ENCODE measurements at places on chromosomes 16 and 17.

- peak overlapping the region; percentile 42 for H3K27ac ChIP-seq
- peaks cover 58% of the 10 kb centered on the region for H3K36me3 ChIP-seq
- H3K4me1 ChIP-seq: peaks cover 23% of the 10 kb centered on the region
- no peak for DNase-seq
- no peaks in the 10 kb centered on the region for H3K27me3 ChIP-seq
- no peak overlapping the region for H3K4me3 ChIP-seq
These were observed 38.6 kb downstream of the SKAP1 start for GRCh38 chr17:48391444-48391843.

DNA sequence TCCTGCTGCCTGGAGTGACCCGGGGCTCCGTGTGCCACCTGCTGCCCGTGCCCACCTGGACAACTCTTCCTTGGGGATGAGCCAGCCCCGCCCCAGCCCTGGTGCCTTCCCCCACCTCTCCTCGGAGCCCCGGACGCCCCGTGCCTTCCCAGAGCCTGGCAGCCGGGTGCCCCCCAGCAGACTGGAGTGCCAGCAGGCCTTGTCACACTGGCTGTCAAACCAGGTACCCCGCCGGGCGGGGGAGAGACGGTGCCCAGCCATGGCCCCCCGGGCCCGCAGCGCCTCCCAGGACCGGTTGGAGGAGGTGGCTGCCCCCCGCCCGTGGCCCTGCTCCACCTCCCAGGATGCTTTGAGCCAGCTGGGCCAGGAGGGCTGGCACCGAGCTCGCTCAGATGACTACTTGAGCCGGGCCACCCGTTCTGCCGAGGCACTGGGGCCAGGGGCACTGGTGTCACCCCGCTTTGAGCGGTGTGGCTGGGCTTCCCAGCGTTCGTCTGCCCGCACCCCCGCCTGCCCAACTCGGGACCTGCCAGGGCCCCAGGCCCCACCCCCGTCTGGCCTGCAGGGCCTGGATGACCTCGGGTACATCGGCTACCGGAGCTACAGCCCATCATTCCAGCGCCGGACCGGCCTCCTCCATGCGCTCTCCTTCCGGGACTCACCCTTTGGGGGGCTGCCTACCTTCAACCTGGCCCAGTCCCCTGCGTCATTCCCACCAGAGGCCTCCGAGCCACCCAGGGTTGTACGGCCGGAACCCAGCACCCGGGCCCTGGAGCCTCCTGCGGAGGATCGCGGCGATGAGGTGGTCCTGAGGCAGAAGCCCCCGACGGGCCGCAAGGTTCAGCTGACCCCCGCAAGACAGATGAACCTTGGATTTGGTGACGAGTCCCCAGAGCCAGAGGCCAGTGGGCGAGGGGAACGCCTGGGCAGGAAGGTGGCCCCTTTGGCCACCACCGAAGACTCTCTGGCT is 38.4 kb downstream of the ARHGAP23 start:
- H3K4me1 ChIP-seq: no peaks in the 10 kb centered on the region
- no peaks in the 10 kb centered on the region for H3K36me3 ChIP-seq
- no peak for DNase-seq
- H3K27ac ChIP-seq: no peak overlapping the region

- H3K27ac ChIP-seq: no peak overlapping the region
- H3K4me3 ChIP-seq: no peak overlapping the region
- no peak for DNase-seq
- H3K36me3 ChIP-seq: peaks cover 32% of the 10 kb centered on the region
- H3K27me3 ChIP-seq: peaks cover 5% of the 10 kb centered on the region
- peaks cover 13% of the 10 kb centered on the region for H3K4me1 ChIP-seq
These were observed 25.1 kb downstream of the ZP2 start for GRCh38 chr16:21186326-21186691.

DNA sequence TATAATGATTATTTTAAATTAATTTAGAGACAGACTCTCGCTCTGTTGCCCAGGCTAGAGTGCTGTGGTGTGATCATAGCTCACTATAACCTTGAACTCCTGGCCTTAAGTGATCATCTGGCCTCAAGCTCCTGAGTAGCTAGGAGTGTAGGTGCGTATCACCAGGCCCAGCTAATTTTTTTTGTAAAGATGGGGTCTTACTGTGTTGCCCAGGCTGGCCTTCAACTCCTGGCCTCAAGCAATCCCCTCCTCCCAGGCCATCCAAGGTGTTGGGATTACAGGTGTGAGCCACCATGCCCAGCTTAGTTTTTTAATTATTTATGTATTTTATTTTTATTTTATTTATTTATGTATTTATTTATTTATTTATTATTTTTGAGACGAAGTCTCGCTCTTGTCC is 17.9 kb downstream of the CTCF start:
- DNase-seq: no peak
- no peaks in the 10 kb centered on the region for H3K27me3 ChIP-seq
- no peak overlapping the region for H3K27ac ChIP-seq
- H3K36me3 ChIP-seq: peaks cover 32% of the 10 kb centered on the region
- no peak overlapping the region for H3K4me3 ChIP-seq

- no peaks in the 10 kb centered on the region for H3K36me3 ChIP-seq
- H3K27ac ChIP-seq: no peak overlapping the region
- H3K4me1 ChIP-seq: peaks cover 7% of the 10 kb centered on the region
- no peak overlapping the region for H3K4me3 ChIP-seq
These were observed 32.5 kb downstream of the CD300LF start for GRCh38 chr17:74680213-74680612.

GRCh38 chr17:79684132-79684985 is 46.4 kb upstream of the ENPP7 start:
- no peak for DNase-seq
- no peak overlapping the region for H3K4me3 ChIP-seq
- no peaks in the 10 kb centered on the region for H3K4me1 ChIP-seq
- H3K36me3 ChIP-seq: no peaks in the 10 kb centered on the region
- H3K27ac ChIP-seq: no peak overlapping the region
- H3K27me3 ChIP-seq: no peaks in the 10 kb centered on the region

DNA sequence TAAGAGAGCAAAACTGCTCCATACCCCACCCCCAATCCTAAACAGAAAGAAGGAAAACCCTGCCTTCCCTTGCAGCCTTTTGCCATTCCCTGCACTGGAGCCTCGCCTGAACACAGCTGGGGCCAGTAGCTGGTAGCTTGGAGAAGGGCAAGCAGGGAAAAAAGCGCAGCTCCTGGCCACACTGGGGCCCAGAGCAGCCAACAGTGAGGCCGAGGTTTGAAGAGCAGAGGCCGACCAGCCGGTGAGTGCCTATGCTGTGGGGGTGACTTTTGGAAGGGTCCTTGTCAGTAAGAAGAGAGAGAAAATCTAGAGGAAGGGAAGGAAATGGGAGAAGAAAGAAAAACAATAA is 3.2 kb upstream of the HOXB9 start:
- H3K27me3 ChIP-seq: peaks cover 77% of the 10 kb centered on the region
- no peak for DNase-seq

- no peaks in the 10 kb centered on the region for H3K27me3 ChIP-seq
- DNase-seq: no peak
- H3K36me3 ChIP-seq: no peaks in the 10 kb centered on the region
- H3K4me3 ChIP-seq: no peak overlapping the region
- peaks cover 5% of the 10 kb centered on the region for H3K4me1 ChIP-seq
These were observed 127.1 kb downstream of the KCNJ2 start for GRCh38 chr17:70296456-70296855.
